ENCODE measurements at places on chromosomes 5 and 9. TPM values are rescaled to one million over a fixed set of nuclear protein-coding genes. Genes with fewer than 3 reads are reported as not detected.

ARAP3 gene
- 14.7 TPM for total RNA-seq

CEP72 gene
- total RNA-seq: 2.0 TPM

SPATA31E1 gene
- not detected for total RNA-seq

ELOVL7 gene
- 0.46 TPM for total RNA-seq

- no peak for DNase-seq
Measured at GRCh38 chr5:83683836-83684235, 36.8 kb downstream of the HAPLN1 start.

DNA sequence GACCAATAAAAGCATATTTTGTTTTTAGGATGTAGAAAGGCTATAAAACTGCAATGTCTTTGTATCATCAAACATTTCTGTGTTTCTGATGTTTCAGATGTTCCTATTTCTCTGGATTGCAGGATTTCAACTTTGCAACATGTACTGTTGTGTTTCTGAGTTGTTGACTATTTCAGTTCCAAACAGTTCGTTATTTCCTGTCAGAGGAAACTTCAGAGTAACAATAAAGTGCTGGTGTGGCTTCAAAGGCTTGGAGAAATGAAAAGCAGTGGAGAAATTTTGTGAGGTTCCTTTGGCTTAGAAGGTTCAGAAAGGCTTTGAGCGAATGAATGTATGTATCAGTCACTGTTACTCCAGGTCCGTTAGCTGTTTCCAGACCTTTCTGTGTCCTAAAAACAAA, 17.2 kb downstream of the TJP2 start:
- DNase-seq: no peak

GRCh38 chr5:180235077-180235476, 26.1 kb upstream of the RASGEF1C start:
- DNase-seq: no peak

DNA sequence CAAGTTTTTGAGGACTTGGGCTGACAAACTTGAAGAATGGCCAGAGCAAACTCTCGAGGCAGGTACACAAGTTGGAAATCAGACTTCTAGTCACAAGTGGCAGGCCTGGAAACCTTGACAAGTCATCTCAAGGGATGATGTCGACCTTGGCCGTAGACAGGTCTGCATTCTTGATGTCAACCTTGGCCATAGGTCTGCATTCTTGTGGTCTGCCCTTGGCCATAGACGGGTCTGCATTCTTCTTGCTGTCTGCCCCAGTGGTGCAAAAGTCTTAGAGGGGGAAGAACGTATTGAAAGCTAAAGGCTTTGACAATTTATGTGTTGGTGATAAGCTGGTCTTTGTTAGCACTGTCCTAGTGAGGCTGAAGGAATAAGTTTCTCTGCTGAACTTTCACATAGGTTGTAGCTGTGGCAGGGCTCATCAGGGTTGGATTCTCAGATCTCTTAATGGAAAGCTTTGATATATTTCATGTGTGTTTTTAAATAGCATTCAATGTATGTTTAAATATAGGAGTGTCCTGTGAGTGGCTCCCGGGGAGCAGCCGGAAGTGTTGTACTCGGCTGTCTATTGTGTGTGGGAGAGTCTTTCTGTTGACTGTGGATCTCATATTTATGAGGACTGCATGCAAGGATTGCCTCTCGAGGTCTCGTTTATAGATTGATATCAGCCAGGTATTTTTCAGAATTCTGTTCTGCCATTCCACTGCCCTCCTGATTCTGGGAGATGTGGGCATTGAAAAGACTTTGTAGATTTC, 27.0 kb downstream of the SUB1 start:
- DNase-seq: no peak

DNA sequence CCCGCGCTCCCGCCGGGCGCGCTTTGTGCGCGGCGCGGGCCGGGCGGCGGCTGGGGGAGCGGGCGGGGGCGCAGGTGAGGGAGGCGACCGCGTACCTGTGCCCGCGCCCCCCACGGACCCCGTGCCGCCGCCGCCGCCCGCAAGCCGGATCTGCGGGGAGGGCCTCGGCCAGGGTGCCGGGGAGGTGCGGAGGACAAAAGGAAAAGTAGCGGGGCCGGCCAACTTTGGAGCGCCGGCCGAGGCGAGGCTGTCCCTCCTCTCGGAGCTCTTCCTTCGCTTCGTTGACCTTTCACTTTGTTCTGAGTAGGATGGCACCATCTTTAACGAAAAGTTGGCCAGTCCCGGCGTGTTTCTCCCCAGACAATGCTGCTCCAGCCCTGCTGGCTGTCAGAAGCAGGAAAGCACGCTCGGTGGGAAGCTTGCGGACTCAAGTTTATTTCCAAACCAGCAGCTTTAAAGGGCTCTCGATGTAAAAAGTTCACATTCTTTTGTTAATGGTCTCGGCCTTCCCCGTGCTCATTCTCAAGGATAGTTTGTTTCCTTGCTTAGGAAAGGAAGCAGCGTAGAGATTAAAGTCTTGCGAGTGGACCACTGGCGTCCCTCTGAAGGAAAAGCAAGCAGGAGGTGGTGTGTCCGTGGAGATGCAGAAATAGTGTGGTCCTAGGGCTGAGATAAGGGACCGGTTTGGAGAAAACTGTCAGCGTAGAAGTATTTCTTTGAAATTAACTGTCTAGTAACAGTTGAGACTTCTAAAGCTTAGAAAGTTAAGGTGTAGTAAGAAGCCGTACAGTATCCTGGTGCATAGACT, 639 bp downstream of the EHMT1 start:
- no peak for DNase-seq
